SJSA1 (cell line): ENCODE measurements at places on chromosomes 3 and 15. TPM values are rescaled to one million over a fixed set of nuclear protein-coding genes. Genes with fewer than 3 reads are reported as not detected.

GRCh38 chr3:98434412-98434811, 28.6 kb upstream of the OR5K1 start:
- DNase-seq = no peak

- no peak for DNase-seq
Observed at GRCh38 chr3:155742349-155742965, 2.4 kb downstream of the PLCH1 start.

- DNase-seq = no peak
Observed at GRCh38 chr3:185959609-185960521, 22.1 kb upstream of the TRA2B start.

- DNase-seq = no peak
Observed at GRCh38 chr15:80123034-80123433, 29.8 kb upstream of the FAH start.

DNA sequence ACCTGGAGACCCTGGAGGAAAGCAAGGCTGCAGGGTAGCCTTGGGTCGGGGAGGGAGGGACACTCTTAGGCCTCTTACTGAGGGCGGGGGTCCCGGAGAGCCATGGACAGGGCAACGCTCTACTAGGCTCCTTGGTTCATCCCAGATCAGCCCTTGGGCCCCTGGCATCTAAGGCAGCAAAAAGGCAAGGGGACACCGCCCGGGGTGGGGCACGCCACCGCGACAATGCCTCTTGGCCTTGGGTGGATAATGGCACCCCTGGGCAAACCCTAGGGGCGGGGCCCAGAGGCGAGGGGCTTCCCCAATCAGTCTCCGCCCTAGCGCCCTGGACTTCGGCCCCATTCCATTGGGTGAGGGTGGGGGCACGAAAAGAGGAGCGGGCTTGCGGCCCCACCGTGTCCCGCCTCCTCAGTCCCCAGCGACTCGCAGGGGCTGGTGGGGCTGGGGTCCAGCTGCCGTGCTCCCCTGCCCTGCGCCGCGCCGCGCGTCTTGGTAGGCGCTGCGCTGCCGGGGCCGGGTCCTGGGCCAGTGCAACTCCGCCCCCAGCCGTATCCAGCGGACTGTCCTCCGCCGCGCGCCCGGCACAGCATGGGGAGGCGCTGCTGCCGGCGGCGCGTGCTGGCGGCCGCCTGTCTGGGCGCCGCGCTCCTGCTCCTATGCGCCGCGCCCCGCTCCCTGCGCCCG, at the start of gene CHST13:
Gene CHST13, plus strand, starts transcription at position 411 of the 684 bp plus-strand sequence. Its CDS starts 178 bp downstream, at position 589.
- DNase-seq = no peak

DNA sequence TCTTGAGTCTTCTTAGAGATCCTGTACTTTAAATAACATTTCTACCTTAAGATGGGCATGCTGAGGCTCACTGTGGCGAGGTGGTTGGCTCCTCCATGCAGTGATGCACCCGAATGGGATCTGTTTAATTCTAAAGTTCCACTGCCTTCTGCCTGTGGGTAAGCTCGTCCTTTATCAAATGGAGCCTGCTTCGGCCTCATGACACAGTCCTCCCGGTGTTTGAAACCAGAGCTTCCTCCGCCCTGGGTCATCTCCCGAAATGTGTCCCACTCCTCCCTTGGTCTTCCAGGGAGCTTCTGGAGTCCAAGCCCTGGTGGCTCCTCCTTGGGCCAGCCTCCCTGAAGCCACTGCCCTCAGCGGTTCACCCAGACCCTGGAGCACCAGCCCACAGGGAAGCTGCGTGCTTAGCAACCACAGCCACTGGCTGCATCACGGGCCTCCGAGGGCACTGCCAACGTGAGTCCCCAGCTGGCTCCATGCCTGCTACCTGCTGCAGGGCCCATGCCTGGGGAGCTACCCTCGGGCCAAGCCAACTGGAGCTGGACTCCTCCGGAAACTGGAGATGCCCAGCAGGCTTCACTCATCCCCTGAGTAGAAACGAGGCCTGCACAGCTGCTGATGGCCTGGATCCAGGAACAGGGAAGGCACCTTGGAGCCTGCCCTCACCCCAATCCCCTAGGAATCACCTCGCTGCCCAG, 3.3 kb downstream of the RHCG start:
- DNase-seq = no peak

GRCh38 chr15:50873935-50874361, 34.5 kb upstream of the AP4E1 start:
- DNase-seq = no peak

DNA sequence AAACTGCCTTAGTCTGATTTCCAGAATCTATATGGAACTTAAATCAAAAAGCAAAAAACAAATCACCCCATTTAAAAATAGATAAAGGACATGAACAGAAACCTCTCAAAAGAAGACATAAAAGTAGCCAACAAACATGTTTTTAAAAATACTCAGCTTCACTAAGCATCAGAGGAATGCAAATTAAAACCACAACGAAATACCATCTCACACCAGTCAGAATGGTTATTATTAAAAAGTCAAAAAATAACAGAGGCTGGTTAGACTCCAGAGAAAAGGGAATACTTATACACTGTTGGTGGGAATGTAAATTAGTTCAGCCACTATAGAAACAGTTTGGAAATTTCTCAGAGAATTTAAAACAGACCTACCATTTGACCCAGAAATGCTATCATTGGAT, 367.9 kb downstream of the ZIC4 start:
- peak; percentile 20 for DNase-seq

DNA sequence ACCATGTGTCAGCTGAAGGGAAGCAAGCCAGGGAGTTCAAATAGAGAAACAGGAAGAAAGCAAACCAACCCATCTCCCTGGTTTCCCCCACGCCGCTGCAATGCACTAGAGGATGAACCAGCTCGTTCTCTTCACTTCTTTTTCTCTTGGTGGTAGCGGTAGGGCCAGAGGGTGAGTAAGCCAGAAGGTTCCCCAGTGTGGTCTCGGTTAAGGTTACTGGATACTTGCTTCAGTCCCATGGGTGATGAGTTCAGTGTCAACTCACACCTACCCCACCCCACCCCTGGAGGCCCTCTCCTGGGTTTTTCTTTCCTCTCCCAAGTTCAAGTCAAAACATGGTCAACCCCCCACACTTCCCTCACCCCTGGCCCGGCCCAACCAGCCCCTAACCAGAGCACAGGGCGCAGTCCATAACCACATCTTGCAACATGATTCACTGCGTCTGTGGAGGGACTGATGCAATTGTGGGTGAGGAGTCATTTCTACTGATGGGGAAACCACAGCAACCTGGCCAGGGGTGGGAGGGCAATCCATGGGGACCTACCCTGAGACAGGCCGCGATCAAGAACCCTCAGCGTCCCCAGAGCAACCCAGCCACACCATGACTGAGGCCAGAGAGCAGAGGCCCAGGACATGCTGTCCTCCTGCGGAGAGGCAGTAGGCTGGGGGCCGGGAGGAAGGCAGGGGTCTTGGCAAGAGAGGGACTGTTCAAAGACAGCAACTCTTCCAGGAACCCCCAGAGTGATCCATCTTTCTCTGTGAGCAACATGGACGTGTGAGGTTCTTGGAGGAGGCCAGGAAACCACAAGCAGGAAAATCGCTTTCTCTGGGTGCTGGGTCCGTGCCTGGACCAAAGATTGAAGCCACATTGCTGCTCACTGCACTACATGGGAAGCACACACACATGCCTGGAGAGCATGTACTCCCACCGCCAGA, 276.6 kb downstream of the UACA start:
- peak; percentile 37 for DNase-seq

DNA sequence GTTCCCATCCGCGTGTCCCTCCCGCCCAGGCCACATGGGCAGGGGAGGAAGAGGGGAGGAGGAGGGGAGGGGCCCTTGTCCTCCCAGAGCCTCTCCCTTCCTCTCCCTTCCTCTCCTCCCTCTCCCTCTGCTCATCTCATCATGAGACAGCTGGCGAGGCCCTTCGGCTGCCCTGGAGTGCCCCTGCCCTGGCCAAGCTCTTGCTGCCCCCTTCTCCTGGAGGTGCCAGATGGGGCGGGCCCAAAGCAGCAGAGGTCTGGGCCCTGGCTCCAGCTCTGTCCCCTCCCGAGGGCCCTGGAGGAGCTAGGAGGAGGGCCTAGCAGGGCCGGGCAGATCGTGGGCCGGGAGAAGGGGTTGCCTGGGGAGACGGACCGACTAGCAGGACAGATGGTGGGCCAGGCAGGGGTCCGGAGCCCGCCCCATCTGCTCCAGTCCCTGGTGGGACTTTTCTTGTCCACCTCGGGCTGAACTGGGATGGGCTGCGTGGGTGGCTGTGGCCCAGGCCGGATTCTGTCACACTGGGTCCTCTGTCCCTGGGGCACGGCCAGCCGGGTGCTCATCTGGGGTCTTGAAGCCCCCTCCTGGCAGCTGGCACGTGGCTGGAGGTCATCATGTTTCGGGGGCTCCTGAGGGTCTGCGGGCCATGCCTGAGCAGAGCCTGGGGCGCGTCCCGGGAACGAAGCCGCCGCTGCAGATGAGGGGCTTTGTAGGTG, 183.4 kb downstream of the GOLGA6L6 start:
- no peak for DNase-seq

GRCh38 chr3:89974903-89975519, 867.6 kb downstream of the EPHA3 start:
- no peak for DNase-seq

- no peak for DNase-seq
Observed at GRCh38 chr3:187725653-187726370, 19.5 kb downstream of the BCL6 start.

Gene CELF6
- total RNA-seq = 0.08 TPM in 1 of 2 replicates, not detected in the other

Gene CTDSPL
- 27.4 and 42.4 TPM in 2 replicates for total RNA-seq

Gene PIERCE2
- total RNA-seq = not detected in 2 replicates

Gene SOX14
- total RNA-seq = not detected in 2 replicates
